ENCODE measurements at places on chromosomes 2 and 18.

GRCh38 chr2:162538967-162539366 is 195.0 kb downstream of the GCA start:
- no peak for DNase-seq

DNA sequence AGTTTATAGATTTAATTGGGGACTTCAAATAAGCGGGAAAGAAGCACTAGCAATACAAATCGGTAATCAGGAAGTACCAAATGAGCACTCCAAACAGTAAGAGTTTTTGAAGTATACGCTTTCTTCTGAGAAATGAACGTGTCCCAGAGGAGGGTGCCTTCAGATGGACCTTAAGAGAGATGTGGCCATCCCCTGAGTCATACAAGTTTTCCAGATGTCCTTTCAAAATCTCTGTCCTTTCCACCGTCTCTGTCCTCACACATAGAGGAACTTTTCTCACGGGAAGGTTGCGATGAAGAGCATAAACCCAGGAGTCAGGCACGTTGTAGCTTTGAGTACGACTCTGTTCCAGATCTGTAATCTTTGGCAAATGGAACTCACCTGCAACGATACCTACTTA is 1.7 kb upstream of the SMAD2 start:
- DNase-seq = no peak

GRCh38 chr2:25380023-25380422 is 38.3 kb upstream of the DNMT3A start:
- DNase-seq = no peak

DNA sequence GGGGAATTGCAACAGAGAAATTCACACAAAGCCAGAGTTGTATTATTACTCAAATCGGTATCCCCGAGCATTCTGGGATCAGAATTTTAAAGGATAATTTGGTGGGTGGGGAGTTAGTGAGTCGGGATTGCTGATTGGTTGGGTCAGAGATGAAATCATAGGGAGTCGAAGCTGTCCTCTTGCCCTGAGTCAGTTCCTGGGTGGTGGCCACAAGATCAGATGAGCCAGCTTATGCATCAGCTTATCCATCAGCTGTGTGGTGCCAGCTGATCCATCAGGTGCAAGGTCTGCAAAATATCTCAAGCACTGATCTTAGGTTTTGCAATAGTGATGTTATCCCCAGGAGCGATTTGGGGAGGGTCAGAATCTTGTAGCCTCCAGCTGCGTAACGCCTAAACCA is 34.3 kb upstream of the ITM2C start:
- DNase-seq = no peak

DNA sequence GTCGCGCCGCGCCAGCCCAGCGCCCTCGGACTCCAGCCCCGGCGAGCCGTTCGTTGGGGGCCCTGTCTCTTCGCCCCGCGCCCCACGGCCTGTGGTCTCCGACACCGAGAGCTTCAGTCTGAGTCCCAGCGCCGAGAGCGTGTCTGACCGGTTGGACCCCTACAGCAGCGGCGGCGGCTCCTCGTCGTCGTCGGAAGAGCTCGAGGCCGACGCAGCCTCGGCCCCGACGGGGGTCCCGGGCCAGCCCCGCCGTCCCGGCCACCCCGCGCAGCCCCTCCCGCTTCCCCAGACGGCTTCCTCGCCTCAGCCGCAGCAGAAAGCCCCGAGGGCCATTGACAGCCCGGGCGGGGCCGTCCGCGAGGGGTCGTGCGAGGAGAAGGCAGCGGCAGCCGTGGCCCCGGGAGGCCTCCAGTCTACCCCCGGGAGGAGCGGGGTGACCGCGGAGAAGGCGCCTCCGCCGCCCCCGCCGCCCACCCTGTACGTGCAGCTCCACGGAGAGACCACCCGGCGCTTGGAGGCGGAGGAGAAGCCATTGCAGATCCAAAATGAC is 1.4 kb downstream of the PHLPP1 start:
- DNase-seq = no peak

DNA sequence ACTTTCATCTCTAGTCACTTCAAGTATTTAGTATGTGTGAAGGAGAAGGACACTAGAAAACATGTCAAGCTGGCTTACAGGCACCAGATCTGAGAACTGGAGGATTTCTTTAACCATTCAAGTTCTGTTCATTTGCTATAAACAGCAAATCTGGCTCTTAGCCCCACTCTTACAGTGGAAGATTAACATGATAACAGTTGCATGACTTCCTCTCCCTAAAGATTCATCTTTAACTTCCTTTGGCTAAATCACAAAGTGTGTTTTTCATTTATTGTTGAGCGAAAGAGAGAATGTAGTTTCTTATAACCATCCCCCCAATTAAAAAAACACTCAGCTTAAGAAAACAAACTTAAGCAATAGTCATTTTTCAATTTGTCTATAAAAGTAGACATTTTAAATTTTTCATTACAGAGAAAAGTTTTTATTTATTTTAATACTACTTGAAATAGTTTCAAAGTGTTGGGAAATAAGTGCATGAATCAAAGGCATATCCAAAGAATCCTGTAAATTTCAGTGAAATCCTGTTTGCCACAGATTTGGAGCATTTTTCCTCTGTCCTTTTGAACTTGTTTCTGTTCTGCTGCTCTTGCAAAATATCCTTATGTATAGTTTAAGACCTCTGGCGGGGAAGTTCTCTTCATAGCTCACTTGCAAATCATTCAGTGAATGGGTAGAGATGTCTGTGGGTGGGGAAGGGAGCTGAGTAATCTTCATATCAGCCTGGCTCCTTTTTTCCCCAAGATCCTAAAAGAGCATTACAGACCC is 241.0 kb upstream of the RBBP8 start:
- peak; percentile 93 for DNase-seq
